ACHN (cell line): ENCODE measurements at places on chromosomes 5 and 9.
A peak's percentile ranks its signal among the peaks of the same experiment; 100 is the strongest.

DNA sequence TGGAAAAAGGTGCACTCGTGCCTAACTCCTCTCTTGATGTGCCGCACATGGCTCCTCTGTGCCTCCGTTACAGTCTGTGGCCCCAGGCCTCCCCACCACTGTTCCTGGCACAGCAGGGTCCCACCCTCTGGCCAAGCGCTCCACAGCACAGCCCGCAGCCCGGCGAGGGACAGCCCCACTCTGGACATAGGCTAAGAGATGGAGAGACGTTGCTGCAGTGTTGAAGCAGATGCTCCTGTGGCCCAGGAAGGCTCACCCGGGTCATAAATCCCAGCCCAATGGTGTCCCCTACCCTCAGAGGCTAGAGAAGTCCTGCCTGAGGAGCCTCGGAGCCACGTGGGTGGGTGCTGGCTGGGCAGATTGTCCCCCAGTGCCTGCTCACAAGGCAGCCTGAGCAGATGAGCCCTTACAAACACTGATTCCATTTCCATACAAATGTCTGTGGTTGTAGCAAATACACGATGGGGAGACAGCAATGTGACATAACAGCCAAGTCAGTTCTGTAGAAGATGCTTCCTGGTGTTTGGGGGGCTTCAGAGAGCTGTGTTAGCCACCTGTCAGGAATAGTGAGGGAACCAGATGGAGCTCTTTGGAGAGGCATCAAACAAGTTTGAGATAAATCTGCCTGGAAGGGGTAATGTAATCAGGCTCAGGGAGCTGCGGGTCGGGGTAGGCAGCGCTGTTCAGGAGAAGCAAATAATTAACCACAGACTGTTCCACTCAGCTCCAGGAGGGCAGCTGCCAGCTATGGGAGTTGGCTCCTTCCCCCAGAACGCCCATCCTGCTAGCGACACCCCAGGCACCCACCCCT is 41.7 kb downstream of the C5orf15 start:
- peak; percentile 28 for DNase-seq

- no peak for DNase-seq
Observed at GRCh38 chr9:129310666-129311350, 132.7 kb upstream of the IER5L start.

GRCh38 chr5:165722401-165722800 is 2217.0 kb downstream of the MAT2B start:
- DNase-seq: no peak

DNA sequence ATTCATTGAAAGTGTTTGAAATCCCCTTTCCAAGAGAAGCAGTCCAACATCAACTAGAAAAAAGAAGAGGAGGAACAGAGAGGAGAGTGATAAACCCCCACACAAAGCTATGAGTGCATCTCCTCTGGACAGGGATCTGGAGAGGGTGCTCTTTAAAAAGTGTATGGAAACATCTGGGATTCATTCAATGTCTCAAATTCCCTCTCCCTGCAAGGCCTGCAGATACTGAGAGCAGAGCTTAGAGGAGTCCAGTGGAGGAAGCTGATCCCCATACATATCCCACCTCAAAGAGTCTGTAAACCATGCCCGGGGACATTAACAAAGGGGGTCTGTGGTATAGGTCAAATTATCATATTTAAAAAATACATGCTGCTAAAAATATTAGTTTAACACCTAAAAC is 2.2 kb downstream of the SPOCK1 start:
- no peak for DNase-seq

DNA sequence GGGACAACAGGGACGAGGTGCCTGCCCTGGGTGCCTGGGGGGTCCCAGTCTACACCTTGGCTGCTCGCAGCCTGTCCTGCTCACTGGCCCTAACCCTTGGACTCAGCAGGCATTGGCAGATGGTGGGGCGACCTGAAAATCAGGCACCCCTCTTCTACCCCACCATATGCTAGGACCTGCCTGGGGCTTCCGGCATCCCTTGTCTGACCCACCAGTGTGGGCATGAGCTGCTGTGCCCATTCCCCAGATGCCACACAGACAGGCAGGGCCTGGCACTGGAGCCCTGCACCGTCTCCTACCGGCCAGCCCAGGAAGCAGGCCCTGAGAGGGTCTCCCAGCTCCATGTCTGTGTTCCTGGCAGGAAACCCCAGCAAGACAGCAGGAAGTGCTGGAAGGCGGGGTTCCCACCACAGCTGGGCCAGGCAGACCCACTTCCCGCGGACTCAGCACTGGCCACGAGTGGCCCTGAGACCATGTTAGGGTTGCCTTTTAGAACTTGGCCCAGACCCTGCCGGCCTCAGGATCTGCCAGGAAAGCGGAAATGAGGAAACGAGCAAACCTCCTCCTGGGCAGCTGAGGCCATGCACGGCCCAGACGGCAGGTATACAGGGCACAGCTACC is 3.1 kb downstream of the NINJ1 start:
- DNase-seq: no peak

DNA sequence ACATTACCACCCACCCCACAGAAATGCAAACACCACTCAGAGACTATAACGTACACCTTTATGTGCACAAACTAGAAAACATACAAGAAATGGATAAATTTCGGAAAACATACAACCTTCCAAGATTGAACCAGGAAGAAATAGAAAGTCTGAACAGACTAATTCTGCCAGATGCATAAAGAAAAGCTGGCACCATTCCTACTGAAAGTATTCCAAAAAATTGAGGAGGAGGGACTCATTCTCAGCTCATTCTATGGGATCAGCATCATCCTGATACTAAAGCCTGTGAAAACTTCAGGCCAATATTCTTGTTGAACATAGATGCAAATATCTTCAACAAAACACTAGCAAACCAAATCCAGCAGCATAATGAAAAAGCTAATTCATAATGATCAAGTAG is 115.1 kb upstream of the CD180 start:
- DNase-seq: no peak

DNA sequence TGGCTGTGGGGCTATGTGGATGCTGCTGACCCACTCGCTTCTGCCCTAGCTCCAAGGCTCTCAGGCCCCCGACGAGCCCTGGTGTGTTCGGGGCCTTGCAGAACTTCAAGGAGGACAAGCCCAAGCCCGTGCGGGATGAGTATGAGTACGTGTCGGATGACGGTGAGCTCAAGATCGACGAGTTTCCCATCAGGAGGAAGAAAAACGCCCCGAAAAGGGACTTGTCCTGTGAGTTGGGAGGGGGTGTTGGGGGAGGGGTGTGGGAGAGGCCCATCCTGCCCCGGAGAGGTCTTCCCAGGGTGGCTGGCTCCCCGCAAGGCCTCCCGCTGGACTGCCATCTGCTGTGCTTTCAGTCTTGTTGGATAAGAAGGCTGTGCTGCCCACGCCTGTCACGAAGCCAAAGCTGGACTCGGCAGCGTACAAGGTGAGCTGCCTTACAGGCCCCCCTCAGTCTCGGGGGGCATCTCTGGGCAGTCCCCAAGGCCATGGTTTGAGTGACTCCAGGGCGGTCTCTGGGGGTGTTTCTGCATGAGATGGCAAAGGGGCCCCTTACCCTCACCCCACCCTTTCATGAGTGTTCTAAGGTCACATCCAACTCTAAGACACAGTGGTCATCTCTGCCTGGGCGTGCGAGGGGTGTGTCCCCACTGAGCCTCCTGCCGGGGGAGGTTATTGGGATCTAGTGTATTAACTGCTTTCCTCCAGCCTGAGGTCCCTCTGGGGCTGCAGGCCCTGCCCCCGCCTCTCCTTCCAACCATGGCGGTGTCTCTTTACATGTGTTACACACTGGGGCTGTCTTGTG is 89.5 kb downstream of the PHF2 start:
- no peak for DNase-seq

- DNase-seq: no peak
Observed at GRCh38 chr5:69315972-69316371, 16.6 kb downstream of the CCDC125 start.

DNA sequence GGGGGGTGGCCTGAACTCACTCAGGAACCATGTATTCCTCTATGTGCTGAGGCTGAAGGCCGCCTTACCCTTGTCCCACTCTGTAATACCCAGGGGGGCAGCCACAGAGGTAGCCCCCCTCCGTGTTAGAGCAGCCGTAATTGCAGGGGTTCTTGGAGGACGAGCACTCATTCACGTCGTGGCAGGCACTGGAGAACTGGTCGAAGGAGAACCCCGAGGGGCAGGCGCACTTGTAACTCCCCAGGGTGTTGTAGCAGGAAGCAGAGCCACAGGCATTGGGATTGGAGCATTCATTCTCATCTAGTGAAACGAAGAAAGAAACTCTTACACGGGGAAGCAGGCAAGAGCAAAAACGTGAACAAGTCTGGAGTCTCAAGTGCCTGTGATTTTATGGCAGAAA is 179.8 kb downstream of the SLC12A2 start:
- no peak for DNase-seq

- peak; percentile 39 for DNase-seq
Observed at GRCh38 chr5:102453716-102454115, 45.1 kb downstream of the SLCO6A1 start.

DNA sequence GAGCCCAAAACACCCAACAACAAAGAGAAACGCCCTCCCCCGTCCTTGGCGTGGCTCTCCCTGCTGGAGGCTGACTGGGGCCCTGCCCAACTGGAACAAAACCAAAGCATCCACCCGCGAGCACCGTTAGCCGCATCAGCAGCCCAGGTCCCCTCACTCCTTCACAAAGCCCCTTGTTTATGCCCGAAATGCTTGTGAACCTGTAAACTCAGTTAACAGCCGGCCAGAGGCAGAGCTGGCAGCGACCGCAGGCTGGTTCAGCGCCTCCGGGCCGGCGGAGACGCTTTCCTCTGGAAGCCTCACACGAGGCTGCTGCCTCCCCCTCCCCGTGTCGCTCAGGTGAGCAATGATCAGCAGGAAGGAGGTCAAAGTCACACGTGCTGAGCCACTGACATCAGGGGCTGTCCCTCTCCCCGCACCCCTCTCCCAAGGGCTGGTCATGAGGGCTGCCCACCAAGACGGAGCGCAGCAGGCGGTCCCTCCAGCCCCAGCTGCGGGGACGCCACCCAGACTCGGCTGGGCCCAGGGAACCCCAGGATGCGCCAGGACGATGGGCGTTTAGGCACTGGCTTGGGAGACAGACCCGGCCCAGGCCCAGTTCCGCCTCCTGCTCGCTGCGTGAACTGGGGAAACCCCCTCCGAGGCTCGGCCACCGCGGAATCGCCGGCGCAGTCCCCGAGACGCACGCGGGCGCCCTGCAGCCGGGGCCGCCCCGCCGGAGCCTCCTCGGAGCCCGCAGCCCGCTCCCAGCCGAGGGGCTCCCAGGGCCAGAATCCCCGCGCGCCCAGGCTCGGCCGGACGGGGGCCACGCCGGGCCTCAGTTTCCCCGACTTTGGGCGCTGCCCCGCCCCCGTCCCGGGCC is 563 bp downstream of the SNAPC4 start:
- peak; percentile 13 for DNase-seq

GRCh38 chr9:115540091-115540490 is 422.1 kb upstream of the TNC start:
- no peak for DNase-seq

DNA sequence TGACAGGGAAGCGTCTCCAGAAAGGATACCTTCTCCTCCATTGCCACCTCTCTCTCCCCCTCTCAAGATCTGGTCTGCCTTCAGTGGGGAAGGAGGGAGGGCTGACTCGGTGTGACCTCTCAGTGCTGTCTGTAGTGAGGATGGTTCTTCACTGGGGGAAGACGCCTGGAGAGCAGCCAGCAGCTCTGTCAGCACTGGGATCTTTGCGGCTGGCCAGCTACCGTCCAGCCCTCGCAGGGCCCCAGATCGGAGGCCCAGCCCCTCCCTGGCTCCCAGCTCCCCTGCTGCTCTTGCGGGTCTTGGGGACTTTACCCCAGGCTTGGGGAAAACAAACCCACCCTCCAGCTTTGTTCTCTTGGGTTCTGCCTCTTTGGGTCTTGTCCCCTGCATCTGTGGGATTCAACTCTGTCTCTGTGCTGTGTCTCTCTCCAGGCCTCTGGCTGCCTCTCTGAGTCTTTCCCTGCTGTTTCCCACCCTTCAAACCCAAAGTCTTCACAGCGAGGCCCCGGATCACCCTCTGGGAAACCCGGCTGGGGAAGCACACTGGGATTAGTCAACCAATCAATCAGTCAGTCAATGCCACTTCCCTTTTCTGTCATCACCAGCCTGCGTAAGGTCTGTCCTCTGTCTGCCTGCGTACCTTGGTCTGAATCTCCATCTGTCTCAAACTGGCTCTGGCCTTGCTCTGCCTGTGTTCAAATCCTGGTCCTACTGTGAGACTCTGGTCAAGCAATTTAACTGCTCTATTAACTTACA is 23.0 kb downstream of the FGF18 start:
- no peak for DNase-seq

DNA sequence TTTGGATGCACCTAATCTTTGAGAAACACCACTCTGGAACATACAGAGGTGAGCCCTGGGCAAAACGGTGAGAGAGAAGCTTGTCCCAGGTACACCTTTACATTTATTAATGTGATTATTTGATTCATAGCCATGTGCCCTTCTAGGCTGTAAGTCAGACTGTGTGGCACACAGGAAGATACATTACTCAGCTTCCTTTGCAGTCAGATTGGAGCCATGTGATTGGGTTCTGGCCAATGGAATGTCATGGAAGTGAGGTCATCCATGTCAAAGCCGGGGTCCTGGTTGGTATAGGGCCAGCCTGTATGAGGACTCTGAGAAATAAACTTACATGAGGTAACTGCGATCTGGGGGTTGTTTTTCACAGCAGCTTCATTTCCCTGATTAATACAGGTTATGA is 106.8 kb upstream of the CD180 start:
- DNase-seq: no peak

DNA sequence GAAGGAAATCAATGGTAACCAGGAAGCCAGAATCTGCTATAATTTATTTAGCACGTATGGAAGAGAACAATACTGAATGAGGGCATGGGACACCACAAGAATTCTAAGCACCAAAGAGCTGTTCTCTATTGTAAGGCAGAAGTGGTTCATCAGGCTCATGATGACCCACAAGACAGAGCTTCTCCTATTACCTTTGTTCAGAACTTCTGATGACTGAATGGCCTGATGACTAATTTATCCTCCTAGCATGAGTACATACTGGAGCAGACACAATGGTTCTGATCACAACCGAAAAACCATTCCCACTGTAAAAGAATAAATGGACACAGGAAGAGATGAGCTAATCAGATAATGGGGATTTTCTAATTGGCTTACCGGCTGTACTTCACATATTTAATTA is 329.8 kb upstream of the PDE4D start:
- no peak for DNase-seq

- DNase-seq: no peak
Observed at GRCh38 chr5:56475689-56476486, 242.8 kb upstream of the ANKRD55 start.

GRCh38 chr5:140674211-140674610 is 835 bp upstream of the DND1 start:
- DNase-seq: no peak

DNA sequence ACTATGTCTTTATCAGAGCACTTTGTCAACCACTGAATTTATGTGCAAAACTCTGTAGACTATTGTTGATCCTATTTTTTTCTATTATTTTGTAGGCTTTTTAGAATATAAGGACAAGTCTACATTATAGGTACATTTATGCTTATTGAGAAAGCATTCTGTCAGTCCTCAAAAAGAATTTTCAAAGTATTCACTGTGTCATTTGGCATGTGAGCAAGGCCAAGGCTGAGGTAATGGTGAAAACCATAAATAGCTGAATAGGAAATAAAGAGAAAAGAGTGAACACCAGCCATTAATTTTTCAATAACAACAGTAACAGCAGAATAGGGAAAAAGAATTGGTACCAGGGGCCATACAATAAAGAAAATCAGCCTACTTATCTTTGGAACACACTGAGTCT is 21.0 kb downstream of the SKIC3 start:
- DNase-seq: no peak

- DNase-seq: no peak
Observed at GRCh38 chr5:180777475-180777874, 25.1 kb downstream of the MGAT1 start.

- DNase-seq: peak; percentile 83
Observed at GRCh38 chr9:124621371-124622328, 114.5 kb upstream of the NR5A1 start.

GRCh38 chr5:162593881-162594280 is 526.3 kb downstream of the GABRG2 start:
- peak; percentile 4 for DNase-seq
